ENCODE measurements at places on chromosomes 3 and 15.

- no peak for DNase-seq
Observed at GRCh38 chr15:62895905-62896316, 146.6 kb upstream of the TPM1 start.

- no peak for DNase-seq
Observed at GRCh38 chr3:135033737-135034136, 238.7 kb downstream of the EPHB1 start.

DNA sequence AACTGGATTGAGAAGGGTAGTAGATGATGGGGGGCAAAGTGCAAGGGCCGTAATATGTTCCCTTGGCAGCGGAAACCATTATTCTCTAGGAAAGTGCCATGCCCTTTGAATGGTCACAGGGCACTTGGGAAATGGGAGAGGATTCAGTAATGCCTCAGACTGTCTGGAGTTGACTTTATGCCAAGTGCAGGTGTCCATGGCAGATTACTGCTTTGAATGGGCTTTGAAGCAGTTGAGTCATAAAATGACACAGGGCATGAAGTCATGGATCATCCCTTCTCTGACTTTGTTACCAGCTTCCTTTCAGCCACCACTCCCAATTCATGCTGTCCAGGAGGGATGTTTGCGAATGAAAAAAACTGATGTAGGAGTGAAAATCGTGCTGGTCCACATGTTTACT is 20.1 kb downstream of the AADACL2 start:
- DNase-seq = no peak

DNA sequence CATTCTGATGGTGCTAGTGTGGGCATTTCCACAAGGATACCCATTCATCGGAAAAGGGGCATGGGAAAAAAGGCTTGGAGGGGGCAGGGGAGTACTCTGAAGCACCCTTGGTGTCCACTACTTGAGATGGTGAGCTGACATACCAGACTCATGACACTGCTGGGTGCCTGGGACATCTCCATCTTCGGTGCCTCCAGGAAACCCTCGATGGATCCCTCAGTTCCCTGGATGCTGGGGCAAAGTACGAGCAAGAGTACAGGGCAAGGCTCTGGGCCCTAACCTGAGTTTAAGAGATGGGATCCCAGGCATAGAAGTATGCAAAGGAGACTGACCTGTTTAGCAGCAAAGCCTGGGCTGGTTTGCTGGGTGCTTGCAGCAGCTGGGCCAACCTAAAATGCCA is 5.2 kb upstream of the IP6K1 start:
- DNase-seq = no peak

GRCh38 chr15:73930790-73931281 is 4.6 kb downstream of the LOXL1 start:
- DNase-seq = no peak

DNA sequence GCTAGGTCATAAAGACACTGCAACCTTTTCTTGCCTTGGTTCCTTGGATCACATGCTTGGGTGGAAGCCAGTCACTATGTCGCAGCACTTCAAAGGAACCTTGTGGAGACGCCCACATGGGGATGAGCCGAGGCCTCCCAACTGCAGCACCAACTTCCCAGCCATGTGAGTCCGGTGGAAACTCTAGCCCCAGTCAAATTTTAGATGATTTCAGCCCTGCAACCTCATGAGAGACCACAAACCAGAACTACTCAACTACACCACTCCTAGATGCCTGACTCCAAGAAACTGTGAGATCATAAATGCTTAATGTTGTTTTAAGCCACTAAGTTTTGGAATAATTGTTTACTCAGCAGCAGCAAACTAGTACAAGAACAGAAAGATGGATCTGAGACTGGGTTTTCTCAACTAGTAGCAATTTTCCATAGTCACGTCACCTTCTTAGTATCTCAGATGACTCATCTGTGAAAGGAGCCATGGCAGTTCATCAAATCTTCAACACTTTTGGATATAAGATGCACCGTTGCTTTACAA is 86.5 kb downstream of the MB21D2 start:
- DNase-seq = no peak

- DNase-seq = no peak
Observed at GRCh38 chr3:50806031-50806430, 131.3 kb downstream of the DOCK3 start.

- DNase-seq = no peak
Observed at GRCh38 chr3:94875149-94875548, 812.3 kb downstream of the NSUN3 start.

Measured in activated gamma-delta T cell treated with anti-CD3 and anti-CD28 coated beads, Interleukin-2, amount 50 U/mL, for 16 hours (primary cell).